NCI-H510A (cell line): ENCODE measurements at places on chromosomes 7 and 10.

DNA sequence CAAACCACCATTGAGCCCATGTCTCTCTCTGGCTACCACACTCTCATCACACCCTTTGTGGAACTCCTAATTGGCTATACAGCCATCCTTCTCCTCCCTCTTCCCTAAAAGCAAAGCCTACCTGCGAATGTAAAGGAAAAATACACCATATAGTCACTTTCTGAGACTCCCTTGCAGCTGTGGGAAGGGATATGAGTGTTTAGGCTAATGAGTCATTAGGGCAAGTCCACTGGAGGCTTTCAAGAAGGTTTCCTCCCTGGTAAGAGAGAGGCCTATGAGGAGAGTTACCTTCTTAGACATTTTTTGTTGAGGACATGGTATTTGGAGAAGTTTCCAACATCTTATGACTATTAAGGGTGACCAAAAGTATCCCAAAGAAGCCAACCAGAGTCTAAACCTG lies 4.1 kb upstream of the TMEM243 start:
- no peak for DNase-seq

DNA sequence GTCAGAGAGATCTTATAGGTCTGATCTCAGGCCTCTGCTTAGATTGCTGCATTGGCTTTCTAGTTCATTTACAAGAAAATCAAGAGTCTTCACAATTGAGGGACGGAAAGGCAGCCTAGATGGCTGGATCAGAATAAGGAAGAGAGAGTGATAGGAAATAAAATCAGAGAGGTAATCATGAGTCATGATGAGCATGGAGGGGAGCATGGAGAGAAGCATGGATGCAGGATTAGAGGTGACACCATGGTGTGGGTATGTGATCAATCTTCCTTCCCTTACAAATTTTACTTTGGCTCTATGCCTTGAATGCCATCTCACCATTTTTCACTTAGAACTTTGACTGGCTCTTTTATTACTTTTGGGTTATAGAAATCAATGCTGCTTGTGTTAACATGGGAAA lies 1.4 kb downstream of the BCCIP start:
- no peak for DNase-seq

DNA sequence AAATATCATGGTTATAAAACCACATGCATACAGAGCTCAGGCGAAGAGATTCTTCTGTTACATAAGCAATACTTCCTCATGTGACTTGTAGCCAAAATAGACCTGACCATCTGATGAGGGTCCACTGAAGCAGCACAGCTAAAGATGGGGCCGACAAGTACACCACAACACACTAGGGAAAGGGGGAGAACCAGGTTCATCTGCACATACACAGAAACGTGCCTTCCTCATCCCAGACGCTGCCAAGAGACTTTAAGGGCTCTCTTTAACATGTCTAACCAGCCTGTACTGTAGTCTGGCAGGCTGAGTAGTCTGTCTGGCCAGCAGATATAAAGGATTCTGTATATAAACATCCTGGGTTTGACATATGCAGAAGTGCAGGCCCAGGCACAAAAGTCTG lies 30.3 kb downstream of the ERCC6 start:
- DNase-seq, result no peak

- no peak for DNase-seq
Measured at GRCh38 chr10:113381981-113382509, 170.8 kb upstream of the HABP2 start.

- DNase-seq, result peak; percentile 52
Measured at GRCh38 chr10:71840177-71840957, 10.7 kb downstream of the PSAP start.

GRCh38 chr10:21184216-21184615 lies 287.1 kb upstream of the NEBL start:
- peak; percentile 18 for DNase-seq

DNA sequence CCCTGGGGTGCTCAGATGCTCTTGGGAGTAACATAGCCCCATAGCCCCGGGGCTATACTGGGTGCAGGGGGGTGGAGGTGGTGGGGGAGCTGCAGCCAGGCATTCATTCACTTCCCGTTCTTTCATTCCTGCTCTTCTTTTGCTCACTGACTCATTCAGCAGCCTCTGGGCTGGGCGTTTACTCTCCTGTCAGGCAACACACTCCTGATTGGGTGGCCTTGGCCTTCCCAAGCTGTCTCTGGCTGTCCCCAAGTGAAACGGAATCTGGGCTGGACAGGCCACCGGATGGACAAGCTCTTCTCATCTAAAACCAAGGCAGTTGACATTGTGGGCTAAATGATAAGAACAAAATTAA lies 34.6 kb downstream of the CHST3 start:
- DNase-seq, result no peak

GRCh38 chr7:140168816-140169215 lies 8.0 kb downstream of the KDM7A start:
- DNase-seq, result no peak

- no peak for DNase-seq
Measured at GRCh38 chr10:75429159-75429827, 2.1 kb upstream of the LRMDA start.

GRCh38 chr10:78435484-78436221 lies 402.0 kb downstream of the RPS24 start:
- no peak for DNase-seq

DNA sequence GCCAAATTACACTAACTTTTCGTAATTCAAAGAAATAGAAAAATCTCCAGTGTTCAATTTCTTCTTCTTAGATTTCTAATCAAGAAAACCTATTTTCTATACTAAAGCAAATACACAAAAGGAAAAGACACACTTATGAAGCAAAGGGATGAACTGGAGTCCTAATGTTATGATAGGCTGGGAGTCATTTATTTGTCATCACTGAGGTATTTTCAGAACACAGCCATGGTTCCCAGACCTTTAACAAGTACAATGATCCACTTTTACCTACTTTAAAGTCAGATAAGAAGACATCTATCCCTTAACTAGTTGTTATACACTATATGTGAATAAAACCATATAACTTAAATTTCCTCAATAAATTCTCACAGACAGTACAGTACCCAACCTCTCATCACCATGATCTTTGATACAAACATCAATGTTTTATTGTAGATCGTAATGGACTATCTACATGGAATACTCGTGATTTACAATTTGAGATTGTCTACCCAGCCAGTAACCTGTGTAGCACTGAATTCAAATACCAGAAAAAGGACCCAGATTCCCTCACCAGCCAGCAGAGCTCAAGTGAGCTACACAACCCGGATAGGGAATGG lies 12.5 kb downstream of the ASNS start:
- DNase-seq, result no peak

DNA sequence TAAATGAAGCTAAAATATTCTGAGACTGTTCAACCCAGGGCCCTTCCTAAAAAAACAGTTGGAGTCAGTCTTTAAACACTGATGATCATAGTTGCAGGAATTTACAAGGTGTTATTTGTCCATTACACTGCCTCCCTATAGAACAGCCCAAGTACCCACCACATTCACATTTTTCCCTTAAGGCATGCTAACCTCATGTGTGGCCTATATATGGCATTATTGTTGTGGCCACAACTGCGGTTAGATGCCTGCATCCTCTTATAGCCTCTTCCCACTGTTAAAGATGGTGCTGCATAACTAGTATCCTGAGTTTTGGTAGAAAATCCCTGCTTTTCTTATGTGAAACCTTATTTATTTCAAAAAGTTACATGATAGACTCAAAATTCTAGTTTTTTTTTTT lies 287.9 kb upstream of the SEMA3A start:
- DNase-seq, result no peak

DNA sequence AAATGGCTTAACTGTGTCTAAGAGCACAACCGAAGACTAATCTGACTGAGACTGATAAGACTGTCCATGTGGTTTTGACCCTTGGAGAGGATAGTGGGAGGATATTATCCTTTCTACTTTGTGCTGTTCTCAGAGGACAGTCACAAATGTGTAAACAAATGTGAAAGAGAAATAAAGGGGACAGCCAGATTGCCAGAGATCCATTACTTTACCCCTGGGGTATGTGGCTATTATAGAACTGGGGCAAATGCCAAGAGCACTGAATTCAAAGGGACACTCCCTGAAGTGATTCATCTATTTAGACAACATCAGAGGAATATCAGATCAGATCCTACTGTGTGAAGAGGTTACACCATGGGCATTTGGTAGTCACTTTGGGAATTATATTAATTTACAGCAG lies 154.7 kb downstream of the RNLS start:
- DNase-seq, result no peak

GRCh38 chr10:78777867-78778266 lies 290.9 kb upstream of the ZMIZ1 start:
- DNase-seq, result no peak
